ENCODE measurements at places on chromosomes 13 and 19. TPM values are rescaled to one million over a fixed set of nuclear protein-coding genes. Genes with fewer than 3 reads are reported as not detected.

MIR17HG gene
- 23.5 TPM for total RNA-seq

GRCh38 chr19:13831537-13832467 lies 36.6 kb downstream of the ZSWIM4 start:
- H3K36me3 ChIP-seq = peaks cover 28% of the 10 kb centered on the region
- no peak overlapping the region for H3K4me3 ChIP-seq
- no peak for DNase-seq
- H3K4me1 ChIP-seq = peaks cover 31% of the 10 kb centered on the region
- H3K27ac ChIP-seq = no peak overlapping the region
- H3K27me3 ChIP-seq = no peaks in the 10 kb centered on the region

- H3K27me3 ChIP-seq = no peaks in the 10 kb centered on the region
- no peaks in the 10 kb centered on the region for H3K36me3 ChIP-seq
- peak overlapping the region; percentile 87 for H3K27ac ChIP-seq
- DNase-seq = no peak
- peaks cover 54% of the 10 kb centered on the region for H3K4me1 ChIP-seq
These were observed 24.8 kb upstream of the LAIR1 start for GRCh38 chr19:54389553-54389952.

GRCh38 chr19:539429-540030 lies 4.3 kb upstream of the GZMM start:
- H3K27me3 ChIP-seq = no peaks in the 10 kb centered on the region
- no peak for DNase-seq
- no peak overlapping the region for H3K4me3 ChIP-seq
- peaks cover 6% of the 10 kb centered on the region for H3K4me1 ChIP-seq

GRCh38 chr13:94712287-94712811 lies at the start of gene SOX21:
TSS of gene SOX21 (minus strand) at chr13:94712545. CDS start at chr13:94712049, 496 bp downstream.
- no peaks in the 10 kb centered on the region for H3K36me3 ChIP-seq
- H3K27ac ChIP-seq = no peak within 1 kb of the TSS
- peaks cover 20% of the 10 kb centered on the region for H3K4me1 ChIP-seq
- no peak within 1 kb of the TSS for H3K4me3 ChIP-seq
- peaks cover 64% of the 10 kb centered on the region for H3K27me3 ChIP-seq

SPACA4 gene
- not detected for total RNA-seq

DNA sequence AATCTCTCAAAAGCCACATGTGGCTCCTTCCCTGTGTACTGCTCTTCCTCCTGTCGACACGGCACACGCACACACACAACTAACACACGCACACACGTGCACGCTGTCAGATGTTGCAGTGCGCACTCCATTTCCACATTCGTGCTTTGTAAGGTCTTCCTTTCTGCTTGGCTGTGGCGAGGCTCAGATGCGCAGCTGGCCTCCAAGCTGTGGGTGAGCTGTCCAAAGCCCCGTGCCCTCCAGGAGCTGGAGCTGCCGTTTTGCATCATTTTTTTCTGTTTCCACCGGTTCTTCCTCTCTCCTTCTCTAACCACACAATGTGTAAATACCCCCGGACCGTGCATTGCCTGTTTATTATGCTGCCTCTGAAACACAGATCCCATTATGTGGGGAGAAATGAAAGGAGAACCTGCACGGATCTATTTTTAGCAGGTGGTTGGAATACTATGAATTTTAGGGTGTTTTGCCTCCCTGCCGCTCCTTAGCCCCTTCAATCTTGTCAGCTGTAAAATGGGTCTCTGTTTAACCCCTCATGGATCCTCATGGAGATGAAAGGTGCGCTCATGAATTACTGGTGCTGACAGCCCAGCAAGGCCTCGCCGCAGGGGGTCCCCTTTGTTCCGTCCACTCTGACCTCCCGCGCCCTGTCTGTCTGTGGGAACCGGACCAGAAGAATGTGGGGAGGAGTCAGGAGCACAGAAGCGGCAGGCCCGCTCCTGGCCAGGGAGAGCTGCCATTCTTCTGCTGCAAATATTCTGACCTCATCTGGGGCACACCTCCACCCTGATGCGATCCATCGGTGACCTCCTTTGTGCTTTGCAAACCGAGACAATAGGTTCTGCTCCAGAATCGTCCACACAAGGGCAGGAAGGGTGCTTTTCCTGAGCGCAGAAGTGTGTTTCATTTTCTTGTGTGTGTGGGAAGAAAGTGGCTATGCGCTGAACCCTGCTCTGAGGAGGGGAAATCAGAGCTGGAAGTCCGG lies 137.7 kb downstream of the SOX1 start:
- no peaks in the 10 kb centered on the region for H3K4me1 ChIP-seq
- DNase-seq = no peak
- H3K27me3 ChIP-seq = peaks cover 43% of the 10 kb centered on the region
- no peak overlapping the region for H3K27ac ChIP-seq
- H3K36me3 ChIP-seq = no peaks in the 10 kb centered on the region

DNA sequence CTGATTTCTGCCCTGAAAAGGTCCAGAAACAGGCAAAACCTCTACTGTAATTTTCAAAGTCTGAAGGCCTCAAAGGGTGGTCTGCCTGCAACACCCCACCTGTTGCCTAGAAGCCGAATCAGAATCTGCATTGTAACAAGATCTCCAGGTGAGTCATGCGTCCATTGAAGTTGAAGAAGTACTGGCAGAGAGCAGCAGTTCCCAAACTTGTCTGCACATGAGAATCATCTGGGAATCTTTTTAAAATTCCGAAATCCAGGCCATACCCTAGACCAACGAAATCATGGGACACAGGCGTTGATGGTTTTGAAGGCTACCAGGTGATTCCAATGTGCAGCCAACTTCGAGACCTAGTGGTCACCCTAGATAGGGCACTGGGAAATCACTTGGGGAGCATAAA lies 16.0 kb upstream of the CLN5 start:
- no peak overlapping the region for H3K27ac ChIP-seq
- peaks cover 2% of the 10 kb centered on the region for H3K4me1 ChIP-seq
- no peak for DNase-seq
- H3K27me3 ChIP-seq = peaks cover 36% of the 10 kb centered on the region
- no peak overlapping the region for H3K4me3 ChIP-seq

FRY gene
- total RNA-seq = 4.7 TPM

FAM83E gene
- 3.5 TPM for total RNA-seq

GRCh38 chr13:50152655-50153309 lies 137.5 kb downstream of the KCNRG start:
- H3K27me3 ChIP-seq = no peaks in the 10 kb centered on the region
- peaks cover 30% of the 10 kb centered on the region for H3K4me1 ChIP-seq
- H3K4me3 ChIP-seq = peak overlapping the region; percentile 76
- H3K27ac ChIP-seq = peak overlapping the region; percentile 75

DNA sequence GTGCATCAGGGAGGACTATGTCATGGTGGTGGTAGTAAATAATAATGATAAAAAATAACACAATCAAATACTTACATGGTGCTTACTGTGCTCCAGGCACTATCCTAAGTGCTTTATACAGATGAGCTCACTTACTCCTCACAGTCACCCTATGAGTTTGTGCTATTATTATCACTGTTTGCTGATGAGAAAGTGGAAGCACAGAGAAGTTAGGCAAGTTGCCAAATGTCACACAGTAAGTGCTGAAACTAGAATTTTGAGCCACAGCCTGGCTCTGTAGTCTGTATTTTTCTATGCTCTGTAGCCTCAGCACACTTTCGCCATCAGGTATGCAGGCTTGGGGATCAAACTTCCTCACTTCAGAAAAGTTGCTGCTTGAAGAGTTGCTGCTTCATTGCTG lies 46.6 kb downstream of the HTR2A start:
- no peaks in the 10 kb centered on the region for H3K36me3 ChIP-seq
- no peak overlapping the region for H3K27ac ChIP-seq
- H3K4me3 ChIP-seq = no peak overlapping the region
- H3K27me3 ChIP-seq = peaks cover 12% of the 10 kb centered on the region
- no peaks in the 10 kb centered on the region for H3K4me1 ChIP-seq

SELENOW gene
- total RNA-seq = 24.8 TPM

CDC16 gene
- total RNA-seq = 98.0 TPM

DNA sequence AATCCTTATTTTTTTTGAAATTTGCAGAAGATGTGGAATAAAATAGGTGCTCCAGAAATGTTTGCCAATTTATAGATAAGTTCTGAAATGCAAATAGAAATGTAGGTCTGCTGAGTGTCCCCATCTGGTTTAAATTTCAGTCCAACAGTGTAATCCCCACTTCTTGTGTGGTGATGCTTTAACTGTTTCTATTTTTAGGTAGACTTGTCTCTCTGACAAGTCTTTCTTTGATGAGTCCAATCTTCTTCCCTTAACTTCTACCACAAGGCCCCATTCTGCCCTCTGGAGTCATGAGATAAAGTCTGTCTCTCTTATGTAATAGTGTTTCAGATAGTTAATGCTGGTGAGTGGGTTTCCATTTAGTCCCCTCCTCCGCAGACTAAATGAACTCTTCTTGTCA lies 390.4 kb downstream of the RFC3 start:
- H3K4me1 ChIP-seq = no peaks in the 10 kb centered on the region
- no peak for DNase-seq
- no peaks in the 10 kb centered on the region for H3K36me3 ChIP-seq
- no peak overlapping the region for H3K4me3 ChIP-seq

DNA sequence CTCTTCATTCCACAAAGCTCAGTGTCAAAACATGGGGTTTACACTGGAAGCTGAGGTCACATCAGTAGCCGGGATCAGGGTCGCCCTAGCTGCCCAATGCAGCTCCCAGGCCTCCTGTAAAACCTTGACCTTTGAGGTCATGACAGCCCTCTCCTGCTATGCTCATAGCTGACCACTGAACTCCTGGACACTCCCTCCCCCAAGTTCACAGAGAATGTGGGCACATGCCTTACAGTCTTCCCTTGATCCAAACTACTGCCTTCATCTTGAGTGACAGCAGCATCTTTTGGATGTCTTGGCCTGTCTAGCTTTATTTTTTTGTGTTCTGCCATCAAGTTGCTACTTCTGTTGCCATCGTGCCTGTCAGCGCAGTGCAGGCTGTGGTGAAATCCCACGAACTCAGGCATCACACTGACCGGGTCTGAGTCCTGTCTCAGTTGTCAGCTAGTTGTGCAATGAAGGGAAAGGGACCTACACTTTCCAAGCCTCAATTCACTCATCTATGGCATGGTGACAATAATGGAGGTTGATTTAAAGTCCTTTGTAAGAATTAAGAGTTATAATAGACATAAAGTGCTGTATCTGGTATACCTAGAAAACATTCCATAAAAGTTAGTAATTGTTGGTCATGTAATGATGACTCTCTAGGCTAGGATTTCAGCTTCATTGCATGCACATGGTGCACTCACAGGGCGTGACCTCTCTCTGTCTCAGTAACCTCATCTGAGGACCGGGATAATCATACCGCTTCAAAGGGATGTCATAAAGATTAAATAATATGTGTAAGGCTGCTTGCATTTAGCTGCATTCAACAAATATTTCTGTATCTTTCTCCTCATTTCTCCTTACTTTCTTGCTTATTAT lies 16.4 kb upstream of the ALOX5AP start:
- H3K27ac ChIP-seq = peak overlapping the region; percentile 19
- H3K36me3 ChIP-seq = no peaks in the 10 kb centered on the region
- peak overlapping the region; percentile 2 for H3K4me3 ChIP-seq
- peaks cover 54% of the 10 kb centered on the region for H3K4me1 ChIP-seq
- DNase-seq = no peak

KLF1 gene
- total RNA-seq = 0.12 TPM

DNA sequence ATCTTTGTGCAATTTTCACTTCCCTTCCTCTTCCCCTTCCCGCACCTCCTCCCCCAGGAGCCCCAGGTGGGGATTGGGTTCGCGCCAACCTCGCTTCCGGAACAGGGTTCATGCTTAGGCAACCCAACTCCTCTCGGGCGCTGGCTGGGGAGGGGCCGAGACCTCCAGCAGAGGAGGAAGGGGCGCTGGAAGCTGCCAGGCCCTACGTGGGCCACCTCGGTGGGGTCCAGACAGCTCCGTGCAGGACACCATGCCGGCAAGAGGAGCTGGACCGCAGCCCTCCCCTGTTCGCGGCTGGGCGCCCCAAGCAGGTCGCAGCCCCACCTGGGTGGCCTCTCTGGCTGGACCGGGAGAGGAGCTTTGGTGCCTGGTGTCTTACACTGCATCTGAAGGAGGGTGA lies 91.1 kb downstream of the SPACA7 start:
- DNase-seq = no peak
- H3K36me3 ChIP-seq = peaks cover 4% of the 10 kb centered on the region
- no peak overlapping the region for H3K4me3 ChIP-seq
- H3K27ac ChIP-seq = no peak overlapping the region
- no peaks in the 10 kb centered on the region for H3K27me3 ChIP-seq

GRCh38 chr13:98586400-98587345 lies 9.8 kb upstream of the STK24 start:
- H3K27ac ChIP-seq = no peak overlapping the region
- no peaks in the 10 kb centered on the region for H3K4me1 ChIP-seq
- H3K4me3 ChIP-seq = no peak overlapping the region
- H3K36me3 ChIP-seq = no peaks in the 10 kb centered on the region
- H3K27me3 ChIP-seq = no peaks in the 10 kb centered on the region

- peaks cover 4% of the 10 kb centered on the region for H3K27me3 ChIP-seq
- H3K36me3 ChIP-seq = no peaks in the 10 kb centered on the region
- no peak overlapping the region for H3K4me3 ChIP-seq
- no peak for DNase-seq
- H3K27ac ChIP-seq = no peak overlapping the region
- H3K4me1 ChIP-seq = no peaks in the 10 kb centered on the region
These were observed 26.2 kb downstream of the SIAH3 start for GRCh38 chr13:45825387-45825650.

CACNG8 gene
- total RNA-seq = not detected

MBD3L2 gene
- not detected for total RNA-seq

DNA sequence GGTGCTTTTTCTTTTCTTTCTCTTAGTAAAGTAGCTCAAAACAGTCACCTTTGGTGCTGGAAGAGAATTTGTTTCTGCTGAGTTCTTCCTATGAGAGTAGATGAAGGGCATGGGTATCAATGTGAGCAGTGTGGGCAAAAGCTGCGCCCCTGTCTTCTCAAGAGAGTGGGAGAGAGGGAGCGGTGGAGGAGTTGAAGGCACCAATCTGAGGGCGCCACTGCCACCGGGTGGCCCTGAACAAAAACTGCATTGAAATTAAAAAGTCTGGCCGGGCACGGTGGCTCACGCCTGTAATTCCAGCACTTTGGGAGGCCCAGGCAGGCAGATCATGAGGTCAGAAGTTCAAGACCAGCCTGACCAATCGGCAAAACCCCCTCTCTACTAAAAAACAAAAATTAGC lies 28.7 kb upstream of the EPHX3 start:
- no peak for DNase-seq
- peaks cover 6% of the 10 kb centered on the region for H3K4me1 ChIP-seq
- no peaks in the 10 kb centered on the region for H3K27me3 ChIP-seq
- peaks cover 93% of the 10 kb centered on the region for H3K36me3 ChIP-seq
- H3K27ac ChIP-seq = peak overlapping the region; percentile 12
- no peak overlapping the region for H3K4me3 ChIP-seq

- H3K4me3 ChIP-seq = peak overlapping the region; percentile 82
- no peaks in the 10 kb centered on the region for H3K27me3 ChIP-seq
- peaks cover 12% of the 10 kb centered on the region for H3K36me3 ChIP-seq
- H3K27ac ChIP-seq = peak overlapping the region; percentile 91
These were observed 6.0 kb downstream of the STK24 start for GRCh38 chr13:98570929-98571372.

GRCh38 chr19:45968626-45969025 lies 5.0 kb downstream of the NOVA2 start:
- DNase-seq = no peak
- peaks cover 19% of the 10 kb centered on the region for H3K4me1 ChIP-seq
- no peak overlapping the region for H3K27ac ChIP-seq
- no peaks in the 10 kb centered on the region for H3K36me3 ChIP-seq

- H3K4me3 ChIP-seq = no peak overlapping the region
- no peaks in the 10 kb centered on the region for H3K4me1 ChIP-seq
- no peak overlapping the region for H3K27ac ChIP-seq
- no peaks in the 10 kb centered on the region for H3K36me3 ChIP-seq
- peaks cover 4% of the 10 kb centered on the region for H3K27me3 ChIP-seq
These were observed 42.3 kb upstream of the GJB6 start for GRCh38 chr13:20274466-20274865.
